ENCODE measurements at places on chromosomes 7 and 10. TPM values are rescaled to one million over a fixed set of nuclear protein-coding genes. Genes with fewer than 3 reads are reported as not detected.

DNA sequence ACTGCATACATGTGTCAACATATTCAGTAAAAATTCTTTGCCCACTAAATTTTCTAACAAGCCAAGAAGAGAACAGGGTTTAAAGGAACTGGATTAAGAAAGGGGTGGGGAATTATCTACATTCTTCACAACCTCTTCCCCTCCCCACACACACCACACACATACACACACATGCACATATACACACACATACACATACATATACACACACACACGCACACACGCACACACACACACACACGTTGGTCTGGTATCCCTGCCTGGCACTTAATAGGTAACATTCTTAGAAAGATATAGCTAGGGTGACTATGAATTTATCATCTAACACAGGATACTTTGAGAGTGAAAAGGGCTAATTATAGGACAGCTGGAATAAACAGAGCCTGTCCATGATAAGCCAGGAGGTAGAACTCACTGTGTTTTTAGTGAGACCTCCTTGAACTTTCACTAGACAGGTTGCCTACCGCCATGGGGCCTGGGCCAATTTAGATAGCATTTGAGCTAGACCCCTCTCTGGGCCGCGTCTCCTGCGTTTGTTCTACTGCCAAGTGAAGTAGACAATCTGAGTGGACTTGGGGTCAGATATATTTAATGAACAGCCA, 33.1 kb upstream of the EPC1 start:
- H3K27me3 ChIP-seq: no peaks in the 10 kb centered on the region
- no peaks in the 10 kb centered on the region for H3K4me1 ChIP-seq
- no peak overlapping the region for H3K4me3 ChIP-seq
- no peak overlapping the region for H3K27ac ChIP-seq

DNA sequence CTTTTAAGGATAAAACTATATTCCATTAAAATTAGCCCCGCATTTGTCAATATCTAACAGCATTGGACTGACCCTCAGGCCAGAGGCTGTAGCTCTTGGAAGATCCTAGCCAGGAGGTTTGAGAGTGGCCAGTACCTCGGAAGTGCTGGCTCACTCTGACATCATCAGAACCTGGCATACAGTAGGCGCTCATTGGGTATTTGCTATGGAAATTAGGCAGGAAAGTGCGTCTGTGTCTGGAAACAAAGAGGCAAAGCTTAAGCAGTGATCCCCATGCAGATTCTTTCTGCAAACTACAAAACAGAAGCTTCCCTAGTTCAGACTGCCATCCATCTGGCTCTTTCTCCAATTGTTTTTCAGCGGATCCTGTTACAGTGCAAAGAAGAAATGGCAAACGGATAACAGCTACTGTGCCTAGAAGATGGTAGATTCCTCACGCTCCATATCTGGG, 1.7 kb upstream of the PRKCQ start:
- no peak overlapping the region for H3K4me3 ChIP-seq
- H3K36me3 ChIP-seq: no peaks in the 10 kb centered on the region
- H3K27me3 ChIP-seq: peaks cover 3% of the 10 kb centered on the region
- no peak for DNase-seq
- H3K27ac ChIP-seq: no peak overlapping the region

GRCh38 chr7:40516376-40516775, 381.6 kb downstream of the SUGCT start:
- no peaks in the 10 kb centered on the region for H3K27me3 ChIP-seq
- no peaks in the 10 kb centered on the region for H3K36me3 ChIP-seq
- H3K4me1 ChIP-seq: no peaks in the 10 kb centered on the region
- H3K4me3 ChIP-seq: no peak overlapping the region
- no peak for DNase-seq

DNA sequence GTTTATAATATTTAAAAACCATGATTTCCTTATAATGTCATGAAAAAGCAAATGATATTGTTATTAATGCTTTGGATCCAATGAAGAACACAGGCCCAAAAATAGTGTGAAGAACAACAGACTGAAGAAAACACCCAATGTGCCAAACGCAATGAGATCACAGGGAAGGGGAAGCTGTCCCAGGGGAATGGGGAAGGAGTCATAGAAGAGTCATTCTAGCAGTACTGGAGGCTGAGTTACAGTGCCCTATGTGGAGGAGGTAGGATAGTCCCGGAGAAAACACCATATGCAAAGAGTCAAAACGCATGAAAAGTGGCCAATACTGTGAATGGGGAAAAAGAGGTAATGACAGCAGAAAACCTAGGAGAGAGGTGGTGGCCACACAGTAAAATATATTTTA, 50.9 kb downstream of the TPK1 start:
- no peak overlapping the region for H3K27ac ChIP-seq
- no peaks in the 10 kb centered on the region for H3K4me1 ChIP-seq
- H3K36me3 ChIP-seq: no peaks in the 10 kb centered on the region
- no peak overlapping the region for H3K4me3 ChIP-seq

DNA sequence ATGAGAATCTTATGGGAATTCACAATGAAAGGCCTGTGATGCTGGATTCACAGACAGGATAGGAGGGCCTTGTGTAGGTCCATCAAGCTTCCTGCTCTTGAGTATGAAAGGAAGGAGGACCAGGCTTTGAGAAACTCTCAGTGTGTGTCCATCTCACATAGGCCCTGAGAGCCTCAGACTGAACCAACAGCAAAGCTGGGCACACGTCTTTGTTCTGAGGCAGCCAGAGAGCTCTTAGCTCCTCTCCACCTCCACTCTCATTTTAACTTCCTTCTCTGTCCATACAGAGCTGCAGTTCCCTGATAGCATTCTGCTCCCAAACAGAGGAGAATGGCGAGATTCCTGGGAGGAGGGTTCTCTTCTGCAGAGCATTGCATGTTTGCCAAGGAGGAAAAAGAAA, 515.6 kb downstream of the CALN1 start:
- H3K4me1 ChIP-seq: no peaks in the 10 kb centered on the region
- H3K27ac ChIP-seq: no peak overlapping the region
- DNase-seq: no peak
- H3K27me3 ChIP-seq: no peaks in the 10 kb centered on the region
- no peak overlapping the region for H3K4me3 ChIP-seq

GRCh38 chr7:143958781-143959180, 4.1 kb downstream of the OR2F1 start:
- H3K27ac ChIP-seq: no peak overlapping the region
- no peak for DNase-seq
- no peaks in the 10 kb centered on the region for H3K4me1 ChIP-seq
- H3K4me3 ChIP-seq: no peak overlapping the region

DNA sequence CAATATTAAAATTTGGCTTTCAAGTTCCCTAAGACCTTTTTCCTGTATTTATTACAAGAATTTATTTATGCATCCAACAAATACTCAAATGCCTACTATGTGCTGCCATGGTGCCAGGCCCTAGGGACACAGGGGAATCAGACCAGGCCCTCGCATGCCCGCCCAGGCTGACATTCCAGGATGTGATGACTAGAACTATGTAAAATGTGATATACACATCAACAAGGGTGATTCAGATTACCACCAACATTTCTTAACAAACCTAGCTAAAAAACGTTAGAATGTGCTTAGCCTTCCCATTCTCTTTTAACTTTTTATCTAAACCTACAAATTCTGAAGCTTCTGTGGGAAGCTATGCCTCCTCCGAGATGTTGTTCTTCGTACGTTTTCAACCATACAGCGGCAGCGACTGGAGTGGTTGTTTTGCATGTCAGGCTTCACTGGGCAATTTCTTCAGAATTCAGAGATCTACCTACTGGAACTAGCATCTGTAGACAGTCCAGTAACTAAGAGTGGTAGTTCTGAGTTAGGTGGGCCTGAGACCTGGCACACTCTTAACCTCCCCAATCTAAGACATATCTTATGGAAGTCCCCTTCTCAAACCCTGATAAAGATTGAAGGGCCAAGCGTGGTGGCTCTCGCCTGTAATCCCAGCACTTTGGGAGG, 22.1 kb downstream of the GNA12 start:
- H3K27ac ChIP-seq: peak overlapping the region; percentile 4
- no peak for DNase-seq
- no peaks in the 10 kb centered on the region for H3K27me3 ChIP-seq
- no peaks in the 10 kb centered on the region for H3K36me3 ChIP-seq
- peaks cover 49% of the 10 kb centered on the region for H3K4me1 ChIP-seq

DNA sequence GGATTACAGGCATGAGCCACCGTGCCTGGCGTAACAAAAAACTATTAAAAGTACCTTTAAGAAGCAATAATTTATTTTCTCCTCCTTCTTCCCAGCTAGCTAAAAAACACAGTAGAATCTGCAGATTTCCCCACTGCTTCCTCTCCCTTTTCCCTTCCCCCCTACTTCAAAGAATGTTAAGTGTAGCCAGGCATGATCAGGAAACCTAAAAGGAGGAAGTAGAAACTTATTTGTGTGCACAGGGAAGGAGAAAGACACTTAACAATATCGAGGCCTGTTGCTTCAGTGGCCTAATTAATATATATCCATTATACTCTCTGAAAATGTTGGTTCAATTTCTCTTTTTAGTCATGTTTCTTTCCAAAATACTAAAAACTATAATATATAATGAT, 127.7 kb downstream of the NRBF2 start:
- no peak for DNase-seq
- H3K4me1 ChIP-seq: peaks cover 37% of the 10 kb centered on the region
- H3K4me3 ChIP-seq: peak overlapping the region; percentile 35
- no peaks in the 10 kb centered on the region for H3K36me3 ChIP-seq
- H3K27me3 ChIP-seq: no peaks in the 10 kb centered on the region

- no peaks in the 10 kb centered on the region for H3K27me3 ChIP-seq
- H3K4me3 ChIP-seq: no peak overlapping the region
- H3K4me1 ChIP-seq: no peaks in the 10 kb centered on the region
- no peak overlapping the region for H3K27ac ChIP-seq
- DNase-seq: no peak
- H3K36me3 ChIP-seq: no peaks in the 10 kb centered on the region
These were observed 1.7 kb downstream of the ELFN1 start for GRCh38 chr7:1671594-1672451.

- no peaks in the 10 kb centered on the region for H3K27me3 ChIP-seq
- DNase-seq: no peak
- no peak overlapping the region for H3K4me3 ChIP-seq
- H3K36me3 ChIP-seq: no peaks in the 10 kb centered on the region
These were observed 40.0 kb upstream of the SRI start for GRCh38 chr7:88259656-88260380.

DNA sequence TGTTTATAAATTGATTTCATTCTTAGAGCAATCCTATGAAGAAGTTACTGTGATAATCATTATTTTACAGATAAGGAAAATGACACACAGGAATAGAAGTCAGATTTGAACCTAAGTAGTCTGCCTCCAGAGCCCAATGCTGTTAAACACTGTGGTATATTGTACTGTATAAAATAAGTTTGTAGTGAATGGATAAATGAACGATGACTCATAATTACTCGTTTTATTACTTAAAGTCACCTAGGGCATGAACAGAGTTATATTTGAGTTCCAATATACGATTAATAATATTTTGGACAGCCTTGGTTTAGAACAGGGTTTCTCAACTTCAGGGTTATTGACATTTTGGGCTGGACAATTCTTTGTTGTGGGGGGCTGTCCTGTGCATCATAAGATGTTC, 7.8 kb upstream of the BTRC start:
- no peaks in the 10 kb centered on the region for H3K36me3 ChIP-seq
- H3K27me3 ChIP-seq: no peaks in the 10 kb centered on the region
- H3K27ac ChIP-seq: no peak overlapping the region
- DNase-seq: no peak
- no peaks in the 10 kb centered on the region for H3K4me1 ChIP-seq

DNA sequence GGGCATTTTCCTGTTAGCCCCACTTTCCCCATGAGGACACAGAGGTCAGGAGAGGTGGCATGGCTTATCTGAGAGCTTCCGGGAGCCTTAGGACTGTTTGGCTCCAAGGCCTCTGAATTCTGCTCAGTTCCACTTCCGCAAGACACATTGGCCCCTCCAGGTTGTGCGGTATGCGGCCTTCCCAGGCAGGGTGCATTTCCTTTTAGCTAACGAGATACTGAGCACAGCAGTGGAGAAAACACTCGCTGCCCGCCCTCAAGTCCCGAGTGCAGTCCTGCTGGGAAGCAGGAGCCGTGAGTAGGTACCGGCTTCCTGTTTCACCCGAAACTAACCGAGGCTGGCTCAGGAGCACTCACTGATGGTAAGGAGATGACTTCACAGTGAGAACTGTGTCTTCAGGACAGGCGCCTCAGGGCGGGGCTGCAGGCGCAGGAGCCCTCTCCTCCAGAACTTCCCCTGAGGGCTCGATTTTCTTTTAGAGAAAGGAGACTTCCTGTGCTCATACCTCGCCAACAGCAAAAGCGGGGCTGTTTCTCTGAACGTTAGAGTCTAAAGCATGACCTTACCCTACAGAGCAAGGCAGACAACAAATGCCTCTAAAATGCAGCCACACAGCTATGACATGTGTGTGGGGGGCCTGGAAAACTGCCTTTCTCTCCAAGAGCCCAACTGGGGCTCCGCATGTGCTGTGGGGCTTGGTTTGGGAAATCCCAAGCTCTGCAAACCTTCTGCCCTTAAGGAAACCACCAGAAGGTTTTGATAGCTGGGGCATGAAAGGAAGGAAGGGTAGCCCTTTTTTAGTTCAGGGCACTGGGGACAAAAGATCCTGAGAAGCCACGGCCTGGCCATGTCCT, 25.9 kb downstream of the RGS10 start:
- H3K27ac ChIP-seq: peak overlapping the region; percentile 100
- H3K36me3 ChIP-seq: peaks cover 18% of the 10 kb centered on the region
- peak; percentile 69 for DNase-seq
- H3K4me1 ChIP-seq: peaks cover 43% of the 10 kb centered on the region
- no peaks in the 10 kb centered on the region for H3K27me3 ChIP-seq
- H3K4me3 ChIP-seq: peak overlapping the region; percentile 39

DNA sequence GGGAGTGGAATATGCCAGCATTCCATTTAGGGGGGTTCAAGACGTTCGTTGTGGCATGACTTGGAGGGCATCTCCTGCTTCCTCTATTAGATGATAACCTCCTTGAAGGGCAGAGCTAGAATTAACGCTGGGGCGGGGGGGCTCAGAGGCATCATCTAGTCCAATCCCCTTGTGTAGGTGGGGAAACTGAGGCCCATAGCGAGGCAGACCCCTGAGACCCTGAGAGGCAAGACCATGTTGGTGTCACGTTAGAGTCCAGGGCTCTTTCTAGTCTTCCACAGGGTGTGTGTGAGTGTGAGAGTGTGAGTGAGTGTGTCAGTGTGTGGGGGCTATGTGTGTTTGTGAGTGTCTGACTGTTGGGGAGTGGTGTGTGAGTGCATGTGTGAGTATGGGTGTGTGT, 29.3 kb upstream of the NUB1 start:
- H3K27me3 ChIP-seq: no peaks in the 10 kb centered on the region
- H3K27ac ChIP-seq: no peak overlapping the region
- no peak for DNase-seq
- H3K4me1 ChIP-seq: no peaks in the 10 kb centered on the region
- no peaks in the 10 kb centered on the region for H3K36me3 ChIP-seq

DNA sequence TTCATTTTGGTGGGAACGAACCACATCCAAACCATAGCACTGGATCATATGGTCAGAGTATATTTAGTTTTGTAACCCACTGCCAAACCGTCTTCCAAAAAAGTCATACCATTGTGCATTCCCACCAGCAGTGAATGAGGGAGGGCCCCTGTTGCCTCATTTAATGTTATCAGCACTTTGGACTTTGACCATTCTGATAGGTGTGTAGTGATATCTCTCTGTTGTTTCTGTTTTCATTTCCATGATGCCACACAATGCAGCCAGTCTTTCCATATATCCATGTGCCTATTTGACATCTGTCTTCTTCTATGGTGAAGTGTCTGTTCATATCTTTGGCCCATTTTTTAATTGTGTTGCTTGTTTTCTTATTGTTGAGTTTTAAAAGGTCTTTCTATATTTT, 105.0 kb upstream of the PPP2R2D start:
- DNase-seq: no peak
- H3K27ac ChIP-seq: no peak overlapping the region
- H3K27me3 ChIP-seq: no peaks in the 10 kb centered on the region
- H3K4me3 ChIP-seq: no peak overlapping the region
- H3K36me3 ChIP-seq: no peaks in the 10 kb centered on the region
- H3K4me1 ChIP-seq: no peaks in the 10 kb centered on the region

SRI gene
- total RNA-seq: 203 TPM

SSC4D gene
- 0.72 TPM for total RNA-seq

TNRC18 gene
- 31.7 TPM for total RNA-seq

SYT15B gene
- 0.18 TPM for total RNA-seq

Measured in GM12878 (cell line).